ENCODE measurements at places on chromosomes 13 and 19. TPM values are rescaled to one million over a fixed set of nuclear protein-coding genes. Genes with fewer than 3 reads are reported as not detected.
A peak's percentile ranks its signal among the peaks of the same experiment; 100 is the strongest.

The PRTN3 gene
- total RNA-seq = not detected

DNA sequence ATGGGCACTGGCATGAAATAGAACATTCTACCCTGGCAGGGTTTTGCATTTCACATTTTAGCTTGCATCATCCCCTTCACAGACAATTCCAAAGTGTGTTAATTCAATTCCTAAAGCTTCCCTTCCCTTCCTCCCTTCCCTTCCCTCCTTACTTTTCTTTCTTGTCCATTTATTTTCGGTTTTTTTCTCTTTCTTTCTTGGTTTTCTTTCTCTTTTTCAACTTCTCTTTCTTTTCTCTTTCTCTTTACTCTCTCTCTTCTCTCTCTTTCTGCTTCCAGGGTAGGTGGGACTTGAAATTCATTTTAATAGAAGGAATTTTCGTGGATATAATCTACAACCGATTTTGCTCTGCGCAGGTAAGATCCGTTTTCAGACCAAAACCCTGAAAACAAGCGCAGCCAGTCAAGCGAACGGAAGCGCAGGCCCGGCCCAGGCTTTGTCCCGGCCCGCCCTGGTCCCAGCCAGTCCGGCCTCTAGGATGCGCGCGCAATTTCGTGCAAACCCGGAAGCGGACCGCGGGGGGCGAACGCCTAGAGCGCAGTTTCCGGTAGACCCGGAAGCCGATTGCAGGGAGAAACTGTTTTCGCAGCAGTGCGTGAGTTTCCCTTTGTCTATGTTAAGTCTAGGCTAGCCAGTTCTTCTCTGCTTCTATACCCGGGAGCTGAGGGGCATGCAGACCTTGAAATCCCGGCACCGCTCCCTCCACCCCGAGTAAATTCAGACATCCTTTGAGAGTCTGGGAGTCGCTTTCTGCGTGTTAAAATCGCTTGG lies at the start of gene ZNF528:
Gene ZNF528 (plus strand): TSS at position 540 of the 771 bp plus-strand sequence. CDS start 4,165 bp downstream, outside the sequence.
- peak; percentile 84 for DNase-seq

- DNase-seq = no peak
Observed at GRCh38 chr19:17296976-17297375, 6.2 kb downstream of the ABHD8 start.

GRCh38 chr13:113367020-113367560 lies 3.2 kb upstream of the GRTP1 start:
- DNase-seq = no peak

- no peak for DNase-seq
Observed at GRCh38 chr19:15971224-15971780, 22.5 kb downstream of the OR10H4 start.

The TMEM221 gene
- not detected for total RNA-seq

All from LHCN-M2 (cell line).